ENCODE measurements at places on chromosomes 4 and X.

DNA sequence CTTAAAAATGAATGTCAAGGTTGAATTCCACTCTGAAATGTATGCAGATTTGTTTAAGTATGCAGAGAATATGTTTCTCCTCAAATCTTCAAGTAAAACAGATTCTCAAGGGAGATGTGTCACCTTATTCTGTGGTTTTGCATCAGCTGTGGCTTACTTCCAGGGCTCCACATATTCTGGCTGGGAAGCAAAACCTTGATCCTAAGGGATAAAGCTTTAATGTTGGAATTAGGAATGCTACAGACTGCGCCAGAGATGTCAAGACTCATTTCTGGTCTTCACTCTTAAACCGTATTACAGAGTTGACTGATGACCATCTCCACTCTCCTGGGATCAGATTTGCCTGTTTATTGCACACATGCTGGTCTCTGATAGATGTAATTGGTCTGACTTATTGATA, 143.9 kb upstream of the DIPK2B start:
- DNase-seq: no peak

GRCh38 chr4:185723631-185724260, 88.2 kb downstream of the SORBS2 start:
- no peak for DNase-seq

DNA sequence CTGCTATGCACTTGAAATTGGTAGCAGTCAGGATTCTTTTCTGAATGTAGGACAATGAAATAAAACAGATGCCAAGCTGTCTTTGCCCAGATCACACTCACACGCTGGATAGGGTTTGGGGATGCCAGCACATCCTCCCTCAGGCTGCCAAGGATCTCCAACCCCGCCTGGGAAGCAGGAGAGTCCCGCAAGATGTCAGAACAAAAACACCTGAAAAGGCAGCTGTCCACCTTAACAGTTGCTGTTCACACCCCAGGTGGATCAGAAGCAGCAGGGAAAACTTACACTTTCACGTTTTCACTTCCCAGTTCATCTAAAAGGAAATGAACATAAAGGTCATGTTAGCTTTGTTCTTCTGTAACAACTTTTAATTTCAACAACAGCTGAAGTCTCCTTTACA, 35.7 kb downstream of the TMEM154 start:
- no peak for DNase-seq

- no peak for DNase-seq
Observed at GRCh38 chr4:47914926-47915237, 499 bp upstream of the NFXL1 start.

All from D721Med (cell line).